ENCODE measurements at places on chromosomes 16 and 17.

DNA sequence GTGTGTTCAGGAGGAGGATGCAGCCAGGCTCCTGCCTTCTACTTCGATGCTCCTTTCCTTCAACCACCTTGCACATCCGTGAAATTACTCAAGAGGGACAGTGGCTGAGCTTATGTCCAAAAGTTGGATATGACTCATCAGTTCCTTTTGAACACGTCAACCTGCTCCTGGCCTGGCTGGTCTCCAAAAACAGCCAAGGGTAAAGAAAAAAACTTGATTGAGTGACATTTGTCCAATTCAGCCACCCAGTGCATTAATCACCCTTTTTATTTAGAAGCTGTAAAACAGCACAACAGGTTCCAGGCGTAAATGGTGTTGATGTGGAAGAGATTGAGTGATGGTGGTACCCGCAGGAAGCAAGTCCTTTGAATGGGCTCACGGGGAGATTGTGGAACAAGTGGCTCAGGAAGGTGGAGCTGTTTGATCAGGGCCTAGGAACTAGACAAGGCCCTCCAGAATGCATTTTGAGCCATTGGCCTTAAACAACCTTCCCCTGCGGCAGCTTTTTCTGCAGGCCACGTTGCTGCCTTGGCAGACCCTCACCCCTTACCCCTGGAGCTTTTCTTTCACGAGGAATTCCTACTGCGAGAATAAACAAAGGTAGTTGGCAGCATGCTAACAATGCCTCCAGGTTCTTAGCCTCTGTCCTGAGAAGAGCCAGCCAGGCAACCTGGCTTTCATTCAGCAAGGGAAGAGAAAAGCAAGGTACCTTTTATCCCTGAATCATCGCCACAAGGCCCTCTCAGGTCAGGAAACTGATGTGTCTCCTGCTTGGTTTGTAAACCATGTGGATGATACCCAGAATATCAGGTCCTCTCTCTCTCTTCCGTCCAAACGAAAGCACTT, 173.3 kb upstream of the CACNG5 start:
- DNase-seq: no peak

GRCh38 chr16:89364606-89365005, 125.8 kb downstream of the ANKRD11 start:
- DNase-seq: no peak

GRCh38 chr16:29154676-29155121, 169.8 kb downstream of the LAT start:
- no peak for DNase-seq

DNA sequence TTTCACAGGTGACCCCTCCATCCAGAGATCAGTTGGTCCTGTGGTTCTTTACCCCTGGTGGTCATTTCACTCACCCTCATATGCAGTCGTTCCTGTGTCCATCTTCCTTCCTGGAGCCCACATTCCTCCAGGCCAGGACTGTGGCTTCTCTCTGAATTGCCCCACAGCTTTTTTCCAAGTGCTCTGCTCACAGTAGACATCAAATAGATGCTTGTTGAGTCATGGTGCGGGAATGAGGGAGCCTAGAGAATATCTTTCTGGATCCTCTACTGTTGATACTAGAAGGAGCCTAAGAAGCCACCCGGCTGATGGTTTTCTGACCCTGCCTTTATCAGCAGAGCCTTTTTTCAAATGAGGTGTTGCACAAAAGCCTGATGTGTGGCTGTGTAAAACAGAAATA, 10.4 kb downstream of the USB1 start:
- no peak for DNase-seq

DNA sequence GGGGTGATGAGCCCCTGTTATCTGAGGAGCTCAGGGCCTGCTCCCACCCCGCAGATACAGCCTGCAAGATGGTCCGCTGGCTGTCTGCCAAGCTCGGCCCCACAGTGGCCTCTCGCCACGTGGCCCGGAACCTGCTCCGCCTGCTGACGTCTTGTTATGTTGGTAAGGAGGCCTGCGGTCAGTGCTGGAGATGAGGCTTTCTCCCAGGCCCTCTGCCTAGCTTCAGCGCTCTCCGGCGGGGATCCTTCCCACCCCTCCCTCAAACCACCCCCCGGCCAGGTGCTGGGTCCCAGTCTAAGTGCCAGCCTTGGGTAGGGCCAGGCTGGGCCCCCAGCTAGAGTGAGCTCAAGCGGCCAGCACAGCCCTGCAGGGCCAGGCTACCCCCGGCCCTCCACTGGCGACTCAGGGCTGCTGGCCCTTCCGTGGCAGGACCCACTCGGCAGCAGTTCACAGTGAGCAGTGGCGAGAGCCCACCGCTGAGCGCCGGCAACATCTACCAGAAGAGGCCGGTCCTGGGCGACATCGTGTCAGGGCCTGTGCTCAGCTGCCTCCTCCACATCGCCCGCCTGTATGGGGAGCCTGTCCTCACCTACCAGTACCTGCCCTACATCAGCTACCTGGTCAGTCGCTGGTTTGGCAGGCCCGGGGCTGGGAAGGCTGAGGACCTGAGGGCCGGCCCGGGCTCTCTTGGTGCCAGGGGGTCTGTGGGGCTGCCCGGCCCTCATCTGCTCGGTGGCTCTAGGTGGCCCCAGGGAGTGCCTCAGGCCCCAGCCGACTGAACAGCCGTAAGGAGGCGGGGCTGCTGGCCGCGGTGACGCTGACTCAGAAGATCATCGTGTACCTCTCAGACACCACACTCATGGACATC, 6.1 kb downstream of the WDR81 start:
- no peak for DNase-seq
